Stimulated activated CD4-positive, alpha-beta T cell treated with anti-CD3 and anti-CD28 coated beads, Interleukin-1b, Interleukin-23, amount 100 ng/mL, for 1 hour (primary cell): ENCODE measurements at places on chromosomes 2 and 18.

DNA sequence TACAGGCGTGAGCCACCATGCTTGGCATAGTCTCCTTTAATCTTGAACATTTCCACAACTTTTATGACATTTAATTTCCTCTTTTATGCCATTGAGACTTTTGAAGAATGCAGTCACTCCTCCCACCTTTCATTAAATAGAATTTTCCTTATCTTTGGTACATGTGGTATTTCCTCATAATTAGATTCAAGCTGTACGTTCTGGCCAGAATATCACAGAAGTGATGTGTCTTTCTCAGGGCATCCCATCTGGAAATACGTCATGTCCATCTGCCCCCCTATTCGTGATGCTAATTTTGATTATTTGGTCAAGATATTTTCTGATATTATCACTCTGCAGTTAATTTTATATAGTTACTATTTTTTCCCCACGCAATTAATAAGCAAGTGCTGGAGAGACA is 16.9 kb downstream of the CASP10 start:
- no peak for DNase-seq

DNA sequence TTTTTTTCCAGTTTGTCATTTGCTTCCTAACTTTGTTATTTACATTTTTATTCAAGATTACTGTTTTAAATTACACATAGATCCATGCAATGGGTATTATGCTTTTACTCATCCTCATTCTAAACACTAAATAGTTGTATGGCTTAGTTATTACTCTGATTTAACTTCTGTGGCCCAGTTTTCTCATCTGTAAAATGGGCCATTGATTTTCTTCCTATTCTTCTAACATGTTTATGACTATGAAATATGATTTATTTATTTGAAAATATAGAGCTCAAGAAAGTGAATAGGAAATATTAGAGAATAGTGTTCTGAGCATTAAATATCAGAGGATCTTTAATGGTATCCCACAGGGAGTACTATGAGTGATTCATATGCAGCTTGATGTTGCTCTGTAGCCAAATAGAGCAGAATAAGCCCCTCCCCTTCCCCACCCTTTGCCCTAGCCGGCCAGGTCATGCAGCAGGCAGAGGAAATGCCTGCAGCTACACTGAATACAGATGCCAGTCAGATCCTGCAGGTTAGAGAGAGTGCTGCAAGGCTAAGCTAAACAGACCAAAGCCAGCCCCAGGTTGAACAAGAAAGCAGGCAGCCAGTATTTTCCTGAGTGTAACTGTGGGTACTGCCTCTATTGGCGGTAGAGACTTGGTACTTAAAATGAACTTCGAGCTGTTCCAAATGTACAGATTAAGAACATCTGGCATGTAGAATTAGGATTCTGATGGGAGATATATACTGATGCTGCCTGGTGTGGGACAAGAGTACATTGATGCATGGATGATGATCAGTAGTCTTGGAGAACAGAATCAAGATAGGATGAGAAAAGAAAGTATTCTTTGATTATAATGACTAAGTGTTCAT is 11.7 kb upstream of the ACYP2 start:
- DNase-seq = no peak

- no peak for DNase-seq
Measured at GRCh38 chr18:31595121-31595771, 3.6 kb downstream of the TTR start.

DNA sequence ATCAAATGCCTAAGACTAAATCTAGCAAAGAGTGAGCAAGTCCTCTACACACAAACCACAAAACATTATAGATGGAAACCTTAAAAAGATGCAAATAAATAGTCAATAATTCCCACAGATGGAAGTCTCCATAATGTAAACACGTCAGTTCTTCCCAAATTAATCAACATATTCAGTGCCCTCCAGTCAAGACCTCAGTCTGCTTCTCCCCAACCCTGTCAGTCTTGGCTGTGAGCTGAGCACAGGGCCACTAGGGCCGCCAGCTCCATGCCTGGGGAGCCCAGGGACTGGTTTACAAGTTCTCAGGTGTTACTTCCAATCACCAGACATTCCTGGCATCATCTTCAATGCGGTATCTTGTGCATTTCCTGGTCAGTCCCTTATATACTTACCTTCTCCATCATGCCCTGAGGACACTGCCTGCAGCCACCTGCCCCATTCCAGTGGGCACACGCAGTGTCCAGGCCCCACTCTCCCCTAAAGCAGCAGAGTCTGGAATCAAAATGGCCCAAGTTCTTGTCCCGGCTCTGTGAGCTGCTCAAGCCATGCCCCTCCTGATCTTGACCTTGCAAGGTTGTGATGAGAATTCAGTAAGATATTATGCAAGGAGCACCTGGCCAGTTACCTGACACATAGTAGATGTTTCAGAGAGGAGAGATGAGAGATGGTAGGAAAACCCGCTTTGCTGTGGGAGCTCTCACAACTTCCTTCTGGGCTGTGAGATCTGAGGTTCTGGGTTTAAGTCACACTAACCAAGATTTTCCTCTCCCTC is 207.9 kb upstream of the RAB6C start:
- DNase-seq = no peak

DNA sequence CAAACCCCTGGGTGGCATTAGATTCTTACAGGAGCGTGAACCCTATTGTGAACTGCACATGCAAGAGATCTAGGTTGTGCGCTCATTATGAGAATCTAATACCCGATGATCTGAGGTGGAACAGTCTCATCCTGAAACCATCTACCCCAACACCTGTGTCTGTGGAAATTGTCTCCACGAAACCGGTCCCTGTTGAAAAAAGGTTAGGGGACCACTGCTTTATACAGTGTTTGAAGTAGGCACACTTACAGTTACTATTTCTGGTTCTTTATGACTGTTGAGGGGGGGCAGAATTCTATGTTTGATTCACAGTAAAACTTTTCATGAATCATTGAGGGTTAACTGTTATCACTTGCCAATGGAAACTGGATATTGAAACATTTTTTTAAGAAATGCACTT is 72.0 kb downstream of the RIF1 start:
- DNase-seq = no peak

- no peak for DNase-seq
Measured at GRCh38 chr18:79384151-79384807, 11.5 kb upstream of the NFATC1 start.

DNA sequence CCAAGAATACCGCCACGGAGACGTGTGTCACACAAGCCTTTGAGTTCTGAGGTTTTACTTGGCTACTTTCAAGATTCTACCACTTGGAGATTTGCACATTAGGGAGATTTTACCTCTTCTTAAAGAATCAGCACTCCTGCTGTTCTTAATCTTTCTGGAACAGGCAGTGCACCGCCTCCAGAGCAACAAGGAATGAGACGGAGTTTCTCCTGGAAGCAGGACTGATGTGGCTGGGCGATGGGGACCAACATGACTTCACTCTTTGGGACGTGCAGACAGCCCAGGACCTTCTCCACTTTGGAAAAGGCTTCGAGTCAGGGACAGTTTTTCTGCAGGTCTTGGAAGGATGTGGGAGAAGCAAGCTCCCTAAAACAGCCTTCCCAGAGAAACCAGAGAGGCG is 255.2 kb downstream of the HDAC4 start:
- no peak for DNase-seq

- DNase-seq = no peak
Measured at GRCh38 chr2:121722479-121722878, 14.2 kb downstream of the NIFK start.
